Neural crest cell (in vitro differentiated cells): ENCODE measurements at places on chromosomes 6 and 20.

DNA sequence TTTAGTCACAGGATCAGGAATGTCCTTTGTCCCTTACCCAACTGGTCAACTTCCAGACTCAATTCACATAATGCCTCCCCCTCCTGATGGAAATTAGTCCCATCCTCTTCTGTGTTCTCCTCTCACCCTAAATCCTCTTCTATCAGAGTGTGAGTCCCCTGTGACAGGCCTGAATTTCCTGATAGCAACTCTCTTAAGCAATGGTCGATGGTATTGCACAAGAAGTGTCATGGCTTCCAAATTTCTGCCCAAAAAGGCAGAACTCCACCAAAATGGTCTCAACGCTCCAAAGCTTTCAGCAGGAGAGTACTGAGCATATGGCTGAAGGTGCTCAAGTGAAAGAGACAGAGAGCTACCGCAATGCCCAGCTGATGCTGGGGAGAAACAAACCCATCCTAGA, 2.4 kb downstream of the PREP start:
- no peak overlapping the region for H3K27ac ChIP-seq
- H3K36me3 ChIP-seq = peaks cover 7% of the 10 kb centered on the region
- H3K4me3 ChIP-seq = peak overlapping the region; percentile 94

DNA sequence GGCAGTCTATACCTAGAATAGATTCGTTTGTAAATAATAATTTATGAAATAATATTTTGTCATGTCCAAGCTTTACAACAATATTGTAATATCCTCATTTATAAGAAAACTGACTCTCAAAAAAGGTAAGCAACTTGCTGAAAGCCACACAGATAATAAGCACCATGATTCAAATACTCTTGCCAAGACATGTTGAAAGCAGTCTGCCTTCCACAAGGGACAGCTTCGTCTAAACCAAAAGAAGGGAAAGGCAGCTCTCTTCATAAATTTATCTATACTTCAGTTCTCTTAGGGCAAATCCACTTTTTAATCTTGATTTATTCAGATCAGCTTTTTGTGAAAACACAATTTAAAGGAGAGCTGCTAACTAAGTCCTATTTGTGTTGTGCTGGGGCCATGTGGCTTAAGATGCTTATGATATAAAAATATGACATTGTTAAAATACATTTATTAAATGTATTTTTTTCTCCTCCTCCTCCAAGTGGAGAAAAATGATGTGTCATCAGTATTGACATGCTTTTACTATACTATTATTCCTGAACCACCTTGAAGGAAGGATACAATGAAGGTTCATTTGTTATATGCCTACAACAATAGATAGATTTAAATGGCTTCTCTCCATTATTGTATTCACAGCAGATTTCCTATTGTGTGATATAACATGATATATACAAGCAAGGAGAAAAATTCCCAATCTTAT, 737.0 kb downstream of the HDGFL1 start:
- H3K4me3 ChIP-seq = no peak overlapping the region
- H3K27ac ChIP-seq = no peak overlapping the region
- no peaks in the 10 kb centered on the region for H3K27me3 ChIP-seq
- no peaks in the 10 kb centered on the region for H3K4me1 ChIP-seq
- no peaks in the 10 kb centered on the region for H3K36me3 ChIP-seq
- DNase-seq = no peak

DNA sequence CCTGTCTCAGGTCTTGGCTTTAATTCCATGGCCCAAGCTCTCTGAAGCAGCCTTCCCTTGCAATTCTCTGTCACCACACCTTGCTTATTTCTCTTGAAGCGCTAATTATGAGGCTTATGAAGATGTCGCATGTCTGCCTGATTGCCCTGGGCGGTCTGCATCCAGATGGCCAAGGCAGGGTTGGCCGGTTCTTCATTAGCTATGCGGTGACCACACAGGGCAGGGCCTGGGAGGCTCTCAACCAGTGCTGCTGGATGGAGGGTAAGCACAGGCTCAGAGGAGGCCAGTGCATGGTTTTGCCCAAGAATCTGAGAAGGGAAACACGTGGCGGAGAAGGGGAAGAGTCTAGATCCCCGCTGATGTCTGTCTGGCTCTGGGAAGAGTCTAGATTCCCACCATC, 528.7 kb downstream of the CDH26 start:
- H3K4me3 ChIP-seq = no peak overlapping the region
- no peak overlapping the region for H3K27ac ChIP-seq
- peaks cover 24% of the 10 kb centered on the region for H3K4me1 ChIP-seq

GRCh38 chr6:48606618-48607017, 495.6 kb upstream of the PTCHD4 start:
- no peak for DNase-seq
- H3K27me3 ChIP-seq = no peaks in the 10 kb centered on the region
- no peaks in the 10 kb centered on the region for H3K4me1 ChIP-seq
- H3K4me3 ChIP-seq = no peak overlapping the region

- peaks cover 7% of the 10 kb centered on the region for H3K36me3 ChIP-seq
- H3K27ac ChIP-seq = no peak overlapping the region
- H3K27me3 ChIP-seq = no peaks in the 10 kb centered on the region
- peaks cover 33% of the 10 kb centered on the region for H3K4me1 ChIP-seq
- DNase-seq = peak; percentile 72
Measured at GRCh38 chr20:46681032-46681854, 8.0 kb downstream of the TP53RK start.

DNA sequence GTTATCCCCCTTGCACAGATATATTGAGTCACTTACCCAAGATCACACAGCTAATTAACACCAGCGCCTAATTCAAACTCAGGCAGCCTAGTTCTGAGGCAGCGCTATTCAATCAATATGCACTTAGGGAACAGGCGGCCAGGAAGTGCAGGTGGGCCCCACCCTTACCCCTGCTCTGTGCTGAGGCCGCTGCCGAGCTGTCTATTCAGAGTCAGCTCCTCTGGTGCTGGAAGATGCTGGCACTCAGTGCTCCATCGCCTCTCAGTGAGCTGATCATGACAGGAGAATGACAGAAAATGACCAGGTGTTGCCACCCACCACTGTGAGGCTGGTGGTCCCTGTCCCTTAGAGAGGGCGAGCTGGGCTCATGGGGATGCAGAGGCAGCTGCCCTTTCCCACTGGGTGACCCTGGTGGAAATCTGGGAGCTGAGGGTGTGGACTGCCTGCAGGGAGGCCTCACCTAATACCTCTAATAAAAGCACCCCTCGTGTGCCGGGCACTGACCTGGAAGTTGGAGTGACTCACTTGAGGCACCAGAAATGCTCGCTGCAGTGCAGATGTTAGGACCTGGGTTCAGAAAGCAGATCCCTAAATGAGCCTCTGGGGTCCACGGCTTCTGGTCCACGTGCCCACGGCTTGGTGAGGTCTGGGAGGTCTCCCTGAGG, 42.5 kb upstream of the CD93 start:
- H3K4me3 ChIP-seq = no peak overlapping the region
- no peak overlapping the region for H3K27ac ChIP-seq
- no peaks in the 10 kb centered on the region for H3K27me3 ChIP-seq
- DNase-seq = no peak
- peaks cover 4% of the 10 kb centered on the region for H3K4me1 ChIP-seq
- no peaks in the 10 kb centered on the region for H3K36me3 ChIP-seq

DNA sequence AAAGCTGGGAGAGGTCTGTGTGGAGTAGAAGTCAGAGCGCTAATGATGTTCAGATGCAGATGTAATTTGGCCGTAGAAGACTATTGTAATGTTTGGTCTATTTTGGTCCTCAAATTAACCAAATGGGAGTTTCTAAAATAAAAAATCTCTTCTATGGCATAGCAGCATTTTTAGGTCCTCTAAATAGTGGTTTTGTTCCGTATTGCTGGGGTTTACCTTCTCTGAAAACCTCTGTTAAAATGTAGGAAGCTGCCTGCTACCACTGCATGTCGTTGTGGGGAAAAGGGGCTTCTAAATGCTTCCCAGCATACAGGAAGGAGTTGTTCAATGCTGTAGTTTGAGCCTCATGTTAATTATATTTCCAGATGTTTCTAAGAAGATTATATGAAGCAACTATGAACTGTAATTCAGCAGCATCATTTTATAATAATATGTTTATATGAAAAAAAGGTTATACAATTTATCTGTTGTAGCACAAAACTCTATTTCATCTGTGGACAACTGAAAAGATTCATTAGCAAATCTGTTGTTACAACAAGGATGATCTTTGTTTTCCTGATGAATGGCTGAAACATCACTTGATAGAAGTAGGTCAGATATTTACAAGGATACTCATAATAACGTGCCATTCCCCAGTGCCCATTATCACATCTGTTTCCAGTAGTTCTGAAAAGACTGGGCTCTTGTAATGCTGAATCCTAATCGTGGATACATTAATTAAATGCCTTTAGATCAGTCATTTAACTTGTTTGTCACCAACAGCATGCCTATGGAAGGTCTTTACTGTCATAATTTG, 256.6 kb downstream of the TBC1D7 start:
- H3K36me3 ChIP-seq = no peaks in the 10 kb centered on the region
- H3K27ac ChIP-seq = no peak overlapping the region
- peaks cover 22% of the 10 kb centered on the region for H3K4me1 ChIP-seq
- no peak for DNase-seq

GRCh38 chr6:133887156-133887879, 1.6 kb upstream of the TCF21 start:
- no peaks in the 10 kb centered on the region for H3K36me3 ChIP-seq
- DNase-seq = no peak
- H3K27me3 ChIP-seq = peaks cover 96% of the 10 kb centered on the region
- H3K4me3 ChIP-seq = no peak overlapping the region
- peaks cover 9% of the 10 kb centered on the region for H3K4me1 ChIP-seq

DNA sequence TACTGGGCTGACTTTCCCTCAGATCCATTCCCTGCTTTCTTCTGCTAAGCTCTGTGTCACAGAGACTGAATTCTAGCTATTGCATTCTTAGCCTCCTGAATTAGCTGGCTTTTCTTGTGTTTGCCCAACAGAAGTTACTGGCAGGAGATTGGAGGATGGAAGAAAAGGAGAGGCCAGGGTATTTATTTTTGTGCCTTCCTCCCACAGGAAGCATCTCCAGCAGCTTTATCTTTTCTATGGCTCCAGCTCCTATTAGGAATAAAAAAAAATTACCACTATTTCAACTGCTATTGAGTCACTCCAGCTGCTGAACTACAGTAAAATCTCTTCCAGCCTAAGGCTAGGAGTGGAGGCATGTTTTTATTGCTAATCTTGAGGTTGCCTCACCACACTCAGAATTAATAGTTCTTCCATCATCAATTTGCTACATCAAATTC, 492.4 kb downstream of the RFPL4B start:
- DNase-seq = no peak
- no peaks in the 10 kb centered on the region for H3K27me3 ChIP-seq
- H3K4me1 ChIP-seq = peaks cover 21% of the 10 kb centered on the region
- H3K4me3 ChIP-seq = no peak overlapping the region
- no peaks in the 10 kb centered on the region for H3K36me3 ChIP-seq
- no peak overlapping the region for H3K27ac ChIP-seq

DNA sequence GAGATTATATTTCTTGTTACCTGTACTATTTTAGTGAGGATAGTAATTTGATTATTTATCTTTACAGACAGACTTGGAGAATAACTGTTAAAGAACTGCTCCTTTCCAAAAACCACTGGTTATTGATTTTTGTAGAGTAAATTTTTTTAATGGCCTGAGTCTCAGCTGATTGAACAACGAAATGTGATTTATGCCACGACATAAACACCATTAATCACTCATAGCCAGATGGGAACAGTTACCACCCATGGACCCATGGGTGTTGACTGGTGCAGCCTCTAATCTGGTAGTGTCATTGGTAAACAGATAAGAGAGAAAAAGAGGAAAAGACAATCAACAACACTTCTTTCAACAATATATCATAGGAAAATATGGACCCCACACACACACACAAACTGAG, 101.4 kb upstream of the BEND6 start:
- H3K4me3 ChIP-seq = peak overlapping the region; percentile 14
- peaks cover 41% of the 10 kb centered on the region for H3K4me1 ChIP-seq
- no peak for DNase-seq
- no peaks in the 10 kb centered on the region for H3K27me3 ChIP-seq

GRCh38 chr6:10413850-10414738, 780 bp downstream of the TFAP2A start:
- DNase-seq = no peak
- peaks cover 56% of the 10 kb centered on the region for H3K4me1 ChIP-seq
- peaks cover 10% of the 10 kb centered on the region for H3K36me3 ChIP-seq
- H3K4me3 ChIP-seq = peak overlapping the region; percentile 91
